Fibroblast of mammary gland (primary cell): ENCODE measurements at places on chromosomes 7 and 10.

- no peak for DNase-seq
These were observed 95.5 kb upstream of the MEOX2 start for GRCh38 chr7:15781944-15782343.

GRCh38 chr10:89165923-89166322 lies 41.2 kb downstream of the CH25H start:
- DNase-seq = peak; percentile 89

DNA sequence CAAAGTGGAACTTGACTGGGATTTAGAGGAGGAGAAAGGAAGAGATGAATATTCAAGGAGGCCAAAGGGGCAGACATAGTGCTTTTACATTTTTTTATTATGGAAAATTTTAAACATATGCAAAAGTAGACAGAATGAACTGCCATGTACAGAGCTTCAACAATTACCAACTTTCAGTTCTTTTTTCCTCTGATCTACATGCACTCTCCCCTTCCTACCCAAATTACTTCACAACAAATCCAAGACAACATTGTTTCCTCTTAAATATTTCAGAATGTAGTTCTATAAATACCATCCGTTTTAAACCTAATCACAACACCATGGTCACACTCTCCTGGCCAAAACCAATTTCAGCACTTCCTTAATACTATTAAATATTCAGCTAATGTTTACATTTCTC lies 83.5 kb upstream of the FZD1 start:
- DNase-seq = no peak

DNA sequence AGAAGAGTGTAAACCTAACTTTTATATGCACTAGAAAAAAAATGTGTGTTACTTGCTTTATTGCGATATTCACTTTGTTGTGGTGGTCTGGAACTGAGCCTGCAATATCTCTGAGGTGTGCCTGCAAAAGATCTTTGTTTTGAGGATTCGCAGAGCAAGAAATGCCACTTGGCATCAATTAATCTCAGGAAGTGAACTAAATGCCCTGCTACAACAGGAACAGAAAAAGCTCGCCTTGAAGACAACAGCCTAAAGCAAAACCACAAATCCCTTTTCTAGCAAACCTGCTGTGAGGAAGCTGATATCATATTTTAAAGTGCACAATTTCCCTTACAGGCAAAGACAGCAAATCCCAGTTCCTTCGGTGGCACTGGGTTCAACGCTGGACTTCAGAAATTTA lies 675.8 kb downstream of the KCNMA1 start:
- no peak for DNase-seq

GRCh38 chr10:50347394-50347802 lies 96.1 kb upstream of the ASAH2 start:
- peak; percentile 18 for DNase-seq

DNA sequence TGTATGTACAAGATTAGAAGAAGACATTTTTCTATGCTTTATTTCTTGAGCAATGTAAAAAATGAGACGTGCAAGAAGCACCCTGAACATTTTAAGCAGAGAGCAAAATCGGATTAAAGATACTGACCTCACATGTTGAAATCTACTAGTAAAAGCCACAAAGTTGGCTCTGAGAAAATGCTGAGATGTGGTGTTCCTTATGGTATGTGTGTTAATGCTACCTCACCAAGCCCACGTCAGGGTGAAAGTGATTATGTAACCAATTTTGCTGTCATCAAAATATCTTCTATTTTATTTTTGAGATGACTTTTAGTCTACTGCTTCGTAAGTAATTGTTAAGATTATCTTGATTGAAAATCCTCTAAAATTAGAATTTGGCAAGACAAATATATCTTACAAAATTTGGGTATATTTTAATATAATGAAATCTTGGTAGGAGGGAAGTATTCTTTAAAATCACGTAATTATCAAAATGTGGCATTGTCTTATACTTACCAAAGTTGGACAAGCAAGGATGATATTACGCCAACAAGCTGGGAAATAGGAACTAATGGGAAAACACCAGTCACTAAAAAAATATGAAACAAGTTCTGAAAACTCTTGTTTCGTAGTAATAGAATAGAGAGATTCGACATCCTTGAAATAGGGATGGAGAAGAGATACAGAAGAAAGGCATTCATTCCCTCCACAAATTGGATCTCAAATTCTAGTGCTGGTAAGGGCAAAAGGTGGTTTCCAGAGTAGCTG lies 5.8 kb downstream of the ADO start:
- no peak for DNase-seq

DNA sequence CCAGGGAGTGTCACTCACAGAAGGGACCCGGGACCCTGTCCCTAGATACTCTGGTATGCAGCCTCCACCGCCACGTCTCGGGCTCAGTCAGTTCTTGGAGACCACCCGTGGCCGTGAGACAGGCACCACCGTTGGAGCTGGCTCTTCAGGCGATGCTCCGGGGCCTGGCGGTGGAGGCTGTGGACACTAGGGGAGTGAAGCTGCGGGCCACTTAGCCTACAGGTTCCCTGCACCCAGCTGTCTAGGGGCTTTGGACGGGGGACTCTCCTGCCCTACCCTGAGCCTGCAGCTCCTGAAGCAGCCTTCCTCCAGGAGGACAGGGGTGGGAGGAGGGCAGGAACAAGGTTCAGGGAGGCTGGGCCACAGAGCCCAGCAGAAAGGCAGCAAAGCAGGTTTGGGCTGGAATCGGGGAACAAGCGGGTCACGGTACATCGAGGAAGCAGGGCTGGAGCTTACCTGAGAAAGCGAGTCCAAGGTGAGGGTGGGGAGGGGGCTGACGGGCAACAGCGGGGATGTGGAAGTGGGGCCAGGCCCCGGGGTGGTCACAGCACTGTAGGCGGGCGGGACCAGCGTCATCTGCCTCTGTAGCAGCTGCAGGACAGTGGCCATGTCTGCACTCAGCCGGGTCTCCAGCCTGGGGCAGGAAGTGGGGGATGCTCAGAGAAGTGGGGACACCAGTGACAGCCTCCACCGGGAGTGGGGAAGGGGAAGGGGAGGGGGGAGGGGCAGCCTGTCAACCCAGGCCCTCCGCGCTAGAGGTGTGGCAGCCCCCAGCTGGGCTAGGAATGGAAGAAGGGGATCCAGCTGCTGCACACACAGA lies 31.5 kb downstream of the KCNH2 start:
- no peak for DNase-seq

DNA sequence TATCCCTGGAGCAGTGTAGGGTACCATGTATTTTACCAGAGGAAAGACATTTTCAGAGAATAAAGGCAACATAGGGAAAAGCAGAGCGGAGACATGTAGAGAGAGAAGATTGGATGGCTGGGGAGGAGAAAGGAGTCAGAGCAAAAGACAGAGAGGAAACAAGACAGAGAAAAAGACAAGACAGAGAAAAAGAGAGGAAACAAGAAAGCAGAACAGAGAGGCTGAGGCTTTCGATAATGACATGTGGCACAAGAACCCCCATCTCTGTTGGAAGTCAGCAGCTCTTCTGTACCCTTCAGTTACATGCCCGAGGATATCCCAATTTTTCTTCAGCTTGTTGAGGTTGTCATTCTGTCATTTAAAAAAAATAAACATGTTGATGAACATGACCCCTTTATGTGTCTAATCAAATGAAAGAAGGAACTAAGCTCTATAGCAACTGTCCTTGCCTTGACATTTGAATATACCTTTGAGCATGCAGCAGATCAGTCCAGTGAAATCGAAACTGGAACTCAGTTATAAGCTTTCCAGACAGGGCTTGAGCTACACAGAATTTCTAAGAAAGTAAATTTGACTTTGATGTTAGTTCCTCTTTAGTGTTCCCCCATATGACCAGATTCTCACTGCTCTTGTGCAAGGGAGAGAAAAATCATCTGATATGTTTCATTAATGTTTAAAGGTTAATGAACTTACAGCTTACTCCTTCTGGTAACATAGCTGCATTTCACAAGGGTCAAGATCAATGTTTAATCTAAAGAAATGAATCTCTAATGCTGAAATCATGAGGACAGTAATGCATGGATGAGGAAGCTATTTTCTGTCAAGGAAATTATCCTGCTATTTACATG lies 75.1 kb upstream of the SP4 start:
- no peak for DNase-seq

- no peak for DNase-seq
These were observed 13.9 kb downstream of the TMEM176A start for GRCh38 chr7:150814328-150815001.

DNA sequence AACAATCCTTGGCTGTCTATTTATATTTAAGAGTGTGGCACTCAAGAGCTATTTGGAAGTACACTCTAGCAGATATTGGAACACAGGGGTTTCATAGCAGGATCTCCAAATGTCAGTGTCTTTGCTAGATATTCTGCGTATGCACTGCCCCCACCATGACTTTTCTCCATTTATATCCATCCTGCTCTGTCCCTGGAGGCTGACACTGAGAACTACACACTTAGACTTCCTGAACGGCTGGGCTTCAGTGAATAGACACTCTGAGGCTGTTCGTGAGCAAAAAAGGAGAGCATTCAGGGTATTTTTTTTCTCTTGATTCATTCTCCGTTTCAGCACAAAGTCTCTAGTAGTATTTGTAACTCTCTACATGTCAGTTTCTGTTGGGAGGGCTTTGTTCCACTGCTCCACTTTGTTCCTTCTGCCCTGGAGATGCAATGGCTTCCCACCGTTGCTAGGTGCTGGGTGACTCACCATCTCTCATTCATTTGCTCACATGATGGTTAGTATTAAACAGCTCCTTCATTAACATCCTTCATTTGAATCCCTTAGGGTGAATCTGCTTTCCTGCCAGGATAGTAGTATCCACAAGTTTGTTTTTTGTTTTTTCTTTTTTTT lies 155.9 kb upstream of the SLC13A1 start:
- peak; percentile 53 for DNase-seq

DNA sequence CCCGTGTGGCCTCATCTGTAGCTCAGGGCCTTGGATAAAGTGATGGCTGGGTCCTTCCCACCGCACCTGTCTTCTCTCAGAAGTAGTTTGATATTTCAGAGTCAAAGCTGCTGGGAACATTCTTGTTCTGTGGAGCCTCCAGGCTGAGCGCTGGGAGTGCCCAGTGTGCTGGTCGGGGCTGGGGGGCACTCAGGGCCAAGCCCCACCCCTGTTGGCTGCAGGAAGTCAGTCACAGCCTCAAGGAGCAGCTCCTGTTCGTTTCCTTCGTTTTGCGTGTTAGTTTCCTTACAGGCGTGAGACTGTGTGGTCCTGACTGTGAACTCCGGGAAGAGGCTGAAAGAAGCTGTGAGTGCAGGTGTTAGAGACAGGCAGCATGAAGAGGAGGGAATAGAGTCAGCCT lies 33.2 kb downstream of the POR start:
- DNase-seq = no peak

DNA sequence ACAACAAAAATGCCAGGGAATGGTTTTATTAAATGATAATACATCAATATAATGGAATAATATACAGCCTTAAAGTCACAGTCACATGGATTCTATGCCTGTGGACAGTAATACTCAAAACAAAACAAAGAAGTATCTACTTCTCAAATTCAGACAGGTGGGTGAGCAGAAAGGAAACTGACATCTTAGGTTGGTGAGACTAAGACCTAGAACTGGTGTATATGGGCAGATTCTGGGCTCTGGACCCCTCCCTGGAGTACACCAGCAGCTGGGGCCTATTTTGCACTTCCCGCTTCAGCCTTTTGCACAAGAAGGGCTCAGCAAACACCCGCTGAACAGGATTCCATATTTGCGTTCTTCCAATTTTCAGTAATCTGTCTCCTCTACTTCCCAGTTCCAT lies 5.4 kb upstream of the FIS1 start:
- DNase-seq = no peak

- DNase-seq = peak; percentile 29
These were observed 252.7 kb upstream of the FERD3L start for GRCh38 chr7:19397911-19398310.

DNA sequence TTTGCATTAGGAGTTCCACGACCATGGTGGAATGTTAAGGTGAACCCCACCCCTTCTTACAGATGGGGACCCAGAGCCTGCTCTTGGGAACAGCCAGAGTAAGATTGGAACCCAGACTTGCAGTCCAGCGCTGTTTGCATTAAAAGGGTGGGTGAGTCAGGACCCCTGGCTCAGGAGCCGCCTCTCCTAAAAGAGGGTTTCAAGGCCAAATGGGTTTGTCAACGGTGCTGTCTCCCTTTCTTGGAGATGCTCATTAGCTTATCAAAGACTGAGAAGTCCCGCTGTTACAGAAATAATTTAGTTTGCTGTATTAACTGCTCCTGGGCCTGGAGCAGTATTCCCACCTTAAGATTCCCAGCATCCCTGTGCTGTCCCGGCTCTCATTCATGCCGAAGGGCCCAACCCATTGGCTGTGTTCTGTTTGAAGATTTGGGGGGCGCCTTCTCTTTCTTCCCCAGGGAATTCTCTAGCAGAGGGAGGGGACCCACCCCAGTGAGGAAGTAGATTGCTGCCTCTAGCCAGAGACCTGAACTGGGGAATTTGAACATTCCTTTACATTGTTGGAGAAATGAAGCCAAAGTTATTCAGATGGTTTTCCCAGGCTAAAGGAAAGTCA lies 1.8 kb downstream of the MARVELD1 start:
- peak; percentile 23 for DNase-seq

- DNase-seq = no peak
These were observed 186.8 kb downstream of the WDR37 start for GRCh38 chr10:1242975-1243374.

DNA sequence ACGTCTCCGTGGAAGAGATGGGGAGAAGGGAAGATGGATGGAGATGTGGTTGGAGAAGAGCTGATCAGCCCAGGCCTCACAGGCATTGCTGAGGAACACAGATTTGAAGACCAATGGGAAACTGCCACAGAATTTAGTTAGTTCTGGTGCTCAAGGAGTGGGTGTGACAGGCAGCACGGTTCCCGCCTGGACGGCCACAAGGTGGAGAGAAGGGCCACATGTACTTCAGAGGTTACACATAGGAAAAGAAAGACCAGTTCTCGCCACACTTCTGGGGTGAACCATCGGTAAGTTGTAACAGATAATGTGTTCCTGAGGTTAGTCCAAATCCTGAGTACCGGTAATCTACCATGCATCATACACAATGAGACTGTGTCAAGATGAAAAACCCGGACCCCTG lies 29.5 kb upstream of the GJD4 start:
- DNase-seq = no peak

GRCh38 chr7:135801045-135801693 lies 52.6 kb upstream of the FAM180A start:
- DNase-seq = peak; percentile 80
